Memory B cell (primary cell): ENCODE measurements at places on chromosomes 6 and 20.
A peak's percentile ranks its signal among the peaks of the same experiment; 100 is the strongest.

DNA sequence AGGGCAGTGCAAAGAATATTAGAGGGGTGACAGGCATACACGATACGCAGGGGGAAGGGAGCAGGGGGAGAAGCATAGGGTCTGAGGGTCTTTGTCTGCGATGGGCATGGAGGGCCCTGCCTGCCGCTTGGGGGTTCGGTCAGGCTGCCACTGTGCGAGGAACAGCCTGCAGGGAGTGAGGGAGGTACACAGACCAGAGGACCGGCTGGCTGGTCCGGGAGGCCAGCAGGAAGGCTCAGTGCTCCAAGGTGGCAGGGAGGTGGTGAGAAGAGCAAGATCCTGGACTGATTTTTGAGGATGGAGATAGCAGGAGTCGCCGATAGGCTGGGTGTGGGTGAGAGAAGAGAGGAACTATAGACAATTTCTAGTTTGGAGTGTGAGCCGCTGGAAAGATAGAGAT is 338.4 kb downstream of the ZFAND3 start:
- no peak for DNase-seq

DNA sequence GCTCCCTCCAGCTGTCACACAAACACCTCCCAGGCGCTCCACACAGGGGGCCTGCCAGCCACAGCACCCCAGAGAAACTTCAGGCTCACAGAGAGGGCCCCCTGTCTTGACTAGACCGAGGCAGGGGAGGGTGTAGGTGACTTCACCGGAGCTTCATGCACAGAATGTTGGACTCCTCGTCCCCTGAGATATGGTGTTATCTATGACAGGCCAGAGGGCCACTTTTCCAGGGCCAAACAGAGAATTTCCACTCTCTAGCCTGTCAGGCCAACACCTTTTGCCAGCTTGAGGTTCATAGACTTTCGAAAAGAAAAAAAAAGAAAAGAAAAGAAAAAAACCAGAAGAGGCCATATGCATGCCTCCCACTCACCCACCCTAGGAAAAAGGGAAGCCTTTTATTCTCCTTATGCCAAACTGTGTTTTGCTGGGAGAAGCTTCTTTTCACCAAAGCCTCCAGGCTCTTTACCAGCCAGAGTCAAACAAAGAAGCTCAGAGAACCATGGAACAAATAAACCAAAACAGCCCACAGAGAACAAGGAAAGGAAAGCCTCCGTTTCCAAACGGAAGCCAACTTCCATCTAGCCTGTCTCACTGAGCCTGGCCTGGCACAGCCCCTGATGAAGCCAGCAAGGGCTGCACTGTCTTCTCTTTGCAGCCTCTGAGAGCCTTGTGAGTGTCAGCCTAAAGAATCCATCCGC is 313.2 kb upstream of the JARID2 start:
- DNase-seq: no peak

- DNase-seq: no peak
These were observed 1103.9 kb upstream of the GJE1 start for GRCh38 chr6:141028791-141029280.

DNA sequence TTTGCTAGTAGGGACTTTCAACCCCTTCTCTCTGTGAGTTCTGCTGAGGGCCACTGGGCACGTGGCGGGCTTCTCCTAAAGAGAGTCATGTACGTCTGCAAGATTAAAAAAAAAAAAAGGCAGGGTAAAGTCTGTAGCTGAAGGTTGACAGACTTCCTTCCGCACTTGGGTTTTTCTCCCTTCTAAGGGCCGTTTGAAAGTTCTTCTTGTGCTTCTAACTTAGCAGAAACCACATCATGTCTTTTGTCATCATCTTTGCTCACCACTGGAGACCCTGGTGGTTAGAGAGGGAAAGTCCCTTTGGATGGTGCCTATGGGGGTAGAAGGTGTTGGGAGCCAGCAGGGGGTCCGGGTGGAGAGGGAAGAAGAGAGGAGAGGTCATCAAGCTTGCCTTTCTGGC is 31.4 kb downstream of the PRDM1 start:
- DNase-seq: peak; percentile 34

- peak; percentile 9 for DNase-seq
These were observed 51.0 kb upstream of the ZFP64 start for GRCh38 chr20:52242237-52243230.

DNA sequence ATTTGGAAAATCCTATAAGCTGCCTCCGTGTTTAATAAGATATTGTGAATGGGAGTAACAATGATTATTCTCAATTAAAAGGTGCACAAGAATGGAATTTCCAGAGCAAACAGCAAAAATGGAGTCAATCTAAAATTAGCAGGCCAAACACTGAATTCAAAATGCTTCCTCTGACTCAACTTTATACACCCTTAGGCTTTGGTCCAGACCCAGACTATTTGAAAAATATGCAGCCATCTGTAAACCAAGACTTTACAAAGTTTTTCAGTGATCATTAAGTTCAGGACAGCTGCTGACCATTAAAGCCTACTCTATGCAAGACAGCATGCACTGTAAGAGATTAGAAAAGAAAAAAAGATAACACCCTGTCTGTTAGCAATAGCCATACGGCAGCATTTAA is 39.4 kb upstream of the CCN6 start:
- DNase-seq: no peak

GRCh38 chr6:41689171-41690008 is 46.0 kb downstream of the TFEB start:
- DNase-seq: no peak

DNA sequence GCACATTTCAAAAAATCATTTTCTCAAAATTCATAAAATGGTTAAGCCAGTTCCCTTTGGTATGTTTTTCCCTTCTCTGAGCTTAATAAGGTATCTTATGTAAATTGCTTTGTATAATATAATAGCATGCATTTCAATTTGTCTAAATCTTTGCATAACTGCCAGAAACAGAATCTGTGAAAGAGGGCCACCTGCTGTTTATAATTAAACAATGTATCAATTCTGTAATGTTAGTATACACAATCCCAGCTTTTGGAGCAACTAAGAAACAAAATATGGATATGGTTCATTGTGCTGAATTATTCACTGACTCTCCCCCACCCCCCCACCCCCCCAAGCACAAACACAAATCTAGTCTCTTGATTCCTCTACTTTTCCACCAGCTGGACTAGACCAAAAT is 54.8 kb downstream of the GPX5 start:
- DNase-seq: no peak
